ENCODE measurements at places on chromosomes 2 and 18.

DNA sequence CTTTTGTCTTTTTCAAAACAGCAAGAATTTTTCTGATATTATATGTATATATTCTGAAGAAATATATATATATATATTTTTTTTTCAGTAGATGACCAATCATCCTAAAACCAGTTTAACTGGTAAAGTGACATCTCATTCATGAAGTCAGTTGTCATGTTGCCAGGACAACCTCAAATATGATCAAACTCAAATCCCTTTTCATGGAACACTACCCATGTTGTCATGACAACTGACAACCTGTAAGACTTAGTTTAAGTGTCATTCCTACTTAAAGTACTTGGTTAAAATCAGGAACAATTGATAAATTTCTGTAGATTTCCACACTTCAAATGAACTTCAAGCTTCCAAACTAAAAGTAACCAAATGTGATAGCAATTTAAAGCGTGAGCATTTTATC, 101.8 kb upstream of the ERBB4 start:
- DNase-seq: no peak

- DNase-seq: no peak
Observed at GRCh38 chr2:73946215-73946614, 19.5 kb downstream of the DGUOK start.

GRCh38 chr2:111978452-111979170, 76.5 kb upstream of the TMEM87B start:
- no peak for DNase-seq

DNA sequence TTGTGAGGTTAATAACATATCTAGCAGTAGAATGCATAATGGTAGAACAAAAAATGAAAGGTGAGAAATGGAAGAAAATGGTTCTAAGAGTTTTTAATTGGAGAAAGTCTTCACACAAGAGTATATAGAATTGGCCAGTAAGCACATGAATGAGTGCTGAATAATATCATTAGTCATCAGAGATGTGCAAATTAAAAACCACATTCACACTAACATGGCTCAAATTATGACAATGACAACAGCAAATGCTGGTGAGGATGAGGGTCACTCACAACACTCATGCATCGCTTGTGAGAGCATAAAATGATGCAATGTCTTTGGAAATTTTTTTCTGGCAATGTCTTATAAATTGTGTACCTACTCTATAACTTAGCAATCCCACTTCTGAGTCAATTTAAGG, 1355.4 kb upstream of the ACVR2A start:
- no peak for DNase-seq

- DNase-seq: no peak
Observed at GRCh38 chr2:4715065-4715464, 977.1 kb upstream of the SOX11 start.

DNA sequence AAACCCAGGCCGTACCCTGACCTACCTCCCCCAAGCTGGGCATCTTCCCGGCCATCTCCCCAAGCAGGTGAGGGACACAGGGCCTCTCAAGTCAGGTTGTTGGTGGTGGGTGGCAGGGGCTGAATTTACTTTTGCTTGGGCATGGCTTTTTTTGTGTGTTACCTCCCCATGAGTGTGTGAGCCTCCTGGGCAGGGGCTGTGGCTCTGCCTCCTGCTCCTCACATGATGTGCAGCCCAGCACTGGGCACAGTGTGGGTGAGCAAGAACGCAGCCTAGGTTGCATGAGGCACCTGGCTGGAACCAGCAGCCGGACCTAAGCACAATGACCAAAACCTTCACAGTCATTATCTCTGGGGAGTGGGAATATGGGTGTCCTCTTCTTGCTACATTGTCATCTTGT, 22.3 kb downstream of the CELF4 start:
- no peak for DNase-seq

DNA sequence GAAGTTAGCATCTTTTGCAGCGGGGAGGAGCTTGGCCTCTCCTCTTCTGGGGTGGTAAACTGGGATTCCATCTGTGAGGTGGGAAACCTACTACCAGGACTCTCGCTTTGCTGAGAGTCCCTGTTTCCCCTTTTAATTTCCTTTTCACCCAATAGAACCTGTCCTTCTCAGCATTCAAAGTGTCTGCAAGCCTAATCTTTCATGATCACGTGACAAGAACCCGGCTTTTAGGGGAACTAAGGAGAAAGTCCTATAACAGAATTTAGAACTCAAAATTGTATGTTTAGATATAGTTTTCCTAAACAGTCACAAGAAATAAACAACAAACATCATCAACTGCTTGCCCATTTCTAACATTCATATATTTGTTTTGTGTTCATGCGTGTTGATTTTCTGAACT, 103.6 kb upstream of the CDH19 start:
- no peak for DNase-seq

- no peak for DNase-seq
Observed at GRCh38 chr2:25226827-25227226, 58.4 kb upstream of the POMC start.

DNA sequence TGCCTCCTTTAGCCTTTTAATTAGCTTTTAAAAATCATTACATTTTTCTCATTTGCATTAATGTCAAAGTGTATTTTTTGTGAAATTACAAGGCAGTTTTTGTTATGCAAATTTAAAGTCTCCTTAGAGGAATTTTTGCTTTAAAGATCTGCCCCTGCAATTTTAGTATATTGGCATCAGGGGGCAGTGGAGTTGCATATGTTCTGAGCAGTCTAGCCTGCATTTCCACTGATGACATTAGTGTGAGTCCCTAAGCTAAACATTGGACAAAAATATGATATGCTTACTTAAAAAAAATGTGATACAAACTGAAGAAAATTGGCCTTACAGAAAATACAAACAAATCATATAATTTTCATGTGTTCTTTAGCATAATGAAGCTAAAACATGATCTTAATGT, 426.5 kb downstream of the SLC4A3 start:
- no peak for DNase-seq

GRCh38 chr2:218285604-218286003, 6.7 kb downstream of the TMBIM1 start:
- no peak for DNase-seq

- DNase-seq: no peak
Observed at GRCh38 chr2:71679491-71679890, 226.1 kb downstream of the DYSF start.

DNA sequence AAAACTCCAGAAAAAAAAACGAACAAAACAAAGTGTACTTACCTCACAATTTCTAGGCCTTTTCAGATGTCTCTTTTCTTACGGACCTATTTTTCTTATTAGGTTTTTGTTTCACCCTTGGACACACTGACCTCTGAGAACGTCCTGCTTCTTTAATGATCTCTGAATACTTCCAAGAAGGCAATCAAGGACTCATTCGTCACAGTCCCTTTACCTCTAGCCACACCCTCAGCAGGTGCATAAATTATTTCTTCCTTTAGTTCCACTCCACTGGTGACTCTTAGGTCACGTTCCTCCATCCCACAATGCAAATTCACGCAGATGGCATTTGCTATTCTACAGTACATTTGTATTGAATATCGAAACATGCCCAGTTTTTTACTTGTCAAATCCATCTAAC, 21.9 kb downstream of the PELI1 start:
- no peak for DNase-seq

DNA sequence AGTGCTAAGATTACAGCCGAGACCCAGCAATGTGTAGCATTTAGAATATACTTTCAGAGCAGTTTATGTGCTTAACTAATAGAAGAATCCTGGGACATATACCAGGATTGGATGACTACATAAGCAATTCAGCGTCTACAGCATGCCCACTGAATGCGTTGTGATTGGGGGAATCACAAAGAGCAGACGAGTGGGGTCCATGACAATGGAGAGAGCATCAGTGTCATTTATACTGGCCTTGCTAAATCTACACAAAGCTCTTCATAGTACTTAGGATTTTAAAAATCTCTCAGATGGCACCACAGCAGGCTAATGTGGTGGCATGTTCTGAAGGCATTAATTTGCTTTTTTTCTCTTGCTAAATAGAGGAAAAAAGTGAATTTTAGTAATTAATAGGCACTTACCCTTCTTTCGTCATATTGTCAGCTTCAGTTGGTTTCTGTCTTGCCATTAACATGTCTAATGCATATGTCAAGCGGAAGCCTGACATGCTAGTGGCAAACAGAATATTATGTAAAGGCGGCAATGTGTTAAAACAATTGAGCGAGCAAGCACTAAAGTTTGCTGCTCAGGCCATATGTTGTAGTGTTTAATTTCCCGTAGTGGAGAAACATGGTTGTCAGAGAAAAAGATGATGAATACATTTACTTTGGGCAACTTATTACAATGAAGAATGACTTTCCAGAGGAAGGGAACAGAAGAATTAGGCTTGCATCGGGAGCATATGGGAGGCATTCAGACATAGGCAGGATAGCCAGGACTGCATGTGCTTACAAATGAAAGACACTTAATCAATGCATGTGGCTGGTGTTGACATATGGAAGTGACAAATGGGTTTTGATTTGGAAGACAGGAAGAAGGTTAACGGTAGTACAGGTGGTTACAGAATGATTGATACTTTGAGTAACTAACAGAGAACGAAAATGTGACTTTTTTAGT, 145.2 kb downstream of the ICOS start:
- DNase-seq: no peak

GRCh38 chr2:104863468-104864279, 9.8 kb downstream of the POU3F3 start:
- no peak for DNase-seq

- no peak for DNase-seq
Observed at GRCh38 chr2:219041252-219041651, at the start of gene CFAP65. TSS of gene CFAP65 (minus strand) at chr2:219041516. CDS start at chr2:219039048, 2,468 bp downstream.

DNA sequence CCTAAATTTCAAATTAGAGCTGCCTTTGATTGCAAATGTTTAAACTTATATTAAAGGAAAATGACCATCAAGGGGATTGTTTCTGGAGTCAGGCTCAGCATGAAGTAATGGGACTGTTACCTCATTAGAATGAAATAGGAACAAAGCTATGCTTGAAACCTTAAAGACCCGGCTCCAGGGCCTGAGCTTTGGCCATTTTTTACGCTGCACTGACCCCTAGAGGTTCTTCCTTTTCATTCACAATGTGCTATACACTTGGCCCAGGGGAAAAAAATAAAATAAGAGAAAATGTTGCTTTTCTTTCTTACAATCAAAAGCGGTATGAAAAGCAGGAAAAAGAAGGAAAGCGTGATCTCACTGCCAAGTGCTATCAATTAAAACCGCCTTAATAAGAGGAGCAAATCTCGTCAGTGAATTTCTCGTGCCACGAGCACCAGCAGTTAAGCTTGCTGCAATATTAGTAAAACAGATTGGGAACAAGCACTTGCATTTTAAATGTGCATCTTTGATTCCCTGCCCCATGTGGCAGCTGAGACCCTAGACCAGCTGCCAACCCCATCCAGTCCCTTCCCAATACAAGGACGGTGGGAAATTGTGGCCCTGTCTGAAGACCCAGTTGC, 96.6 kb downstream of the MBD2 start:
- DNase-seq: no peak

DNA sequence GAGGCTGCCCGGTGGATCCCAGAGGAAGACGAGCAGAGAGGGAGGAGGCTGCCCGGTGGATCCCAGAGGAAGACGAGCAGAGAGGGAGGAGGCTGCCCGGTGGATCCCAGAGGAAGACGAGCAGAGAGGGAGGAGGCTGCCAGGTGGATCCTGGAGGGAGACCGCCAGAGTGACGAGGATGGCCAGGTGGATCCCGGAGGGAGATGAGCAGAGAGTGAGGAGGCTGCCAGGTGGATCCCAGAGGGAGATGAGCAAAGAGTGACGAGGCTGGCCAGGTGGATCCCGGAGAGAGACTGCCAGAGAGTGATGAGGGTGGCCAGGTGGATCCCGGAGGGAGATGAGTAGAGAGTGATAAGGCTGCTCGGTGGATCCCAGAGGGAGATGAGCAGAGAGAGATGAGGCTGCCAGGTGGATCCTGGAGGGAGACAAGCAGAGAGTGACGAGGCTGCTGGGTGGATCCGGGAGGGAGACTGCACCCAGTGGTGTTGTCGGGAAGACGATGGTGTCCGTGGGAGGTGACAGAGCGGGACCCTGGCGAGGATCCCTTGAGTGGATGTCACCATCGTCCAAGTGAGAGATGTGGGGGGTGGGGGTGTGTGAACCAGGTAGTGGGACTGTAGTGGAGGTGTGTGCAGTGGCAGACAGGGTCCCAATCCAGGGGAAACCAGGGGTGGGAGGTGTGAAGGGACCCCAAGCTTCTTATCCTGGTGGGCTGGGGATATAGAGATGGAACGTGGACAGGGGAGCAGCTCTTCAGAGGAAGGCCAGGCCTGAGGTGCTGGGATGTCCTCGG, 22.3 kb downstream of the DCDC2C start:
- no peak for DNase-seq

DNA sequence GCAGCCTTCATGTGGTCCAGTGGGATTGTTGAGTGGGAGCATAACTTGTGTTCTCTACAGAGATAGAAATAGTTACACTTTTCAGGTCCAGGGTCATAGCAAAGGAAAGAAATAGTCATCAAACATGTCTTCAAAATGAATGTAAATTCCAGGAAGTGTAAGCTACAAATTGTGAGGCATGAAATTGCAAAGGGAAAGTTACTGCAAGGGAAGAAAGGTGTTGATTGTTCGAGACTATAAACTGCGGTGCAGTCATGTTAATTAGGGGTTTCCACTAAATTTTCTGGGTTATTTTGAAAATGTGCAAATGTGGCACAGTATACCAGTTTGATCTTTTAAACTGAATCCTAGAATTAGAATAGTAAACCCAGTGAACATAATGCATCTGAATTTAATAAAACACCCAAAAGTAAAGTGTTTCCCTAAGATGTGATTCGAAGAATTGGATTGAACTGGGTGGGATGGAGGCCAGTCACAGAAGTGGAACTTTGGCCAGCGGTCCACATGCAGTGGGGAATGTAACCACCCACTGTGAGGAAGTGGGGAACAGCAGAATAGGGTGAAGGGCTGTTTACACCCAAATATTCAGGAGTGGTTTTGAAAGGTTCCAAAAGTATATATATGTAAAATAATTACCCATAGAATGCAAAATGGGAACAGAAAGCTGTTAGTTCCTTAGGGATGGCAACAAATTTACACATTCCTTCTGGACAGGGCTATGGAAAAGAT, 126.5 kb upstream of the CCDC68 start:
- DNase-seq: no peak

DNA sequence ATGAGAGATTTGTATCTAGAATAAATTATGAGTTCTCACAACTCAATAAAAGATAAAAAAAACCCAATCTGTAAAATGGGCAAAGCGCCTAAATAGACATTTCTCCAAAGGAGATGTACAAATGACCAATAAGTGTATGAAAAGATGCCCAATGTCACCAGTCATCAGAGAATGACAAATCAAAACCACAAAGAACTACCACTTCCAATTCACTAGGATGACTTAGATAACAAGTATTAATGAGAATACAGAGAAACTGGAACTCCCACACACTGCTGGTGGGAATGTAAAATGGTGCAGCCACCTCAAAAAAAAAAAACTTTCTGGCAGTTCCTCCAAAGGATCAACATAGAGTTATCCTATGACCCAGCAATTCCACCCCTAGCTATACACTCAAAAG, 17.4 kb upstream of the COL6A3 start:
- no peak for DNase-seq

- no peak for DNase-seq
Observed at GRCh38 chr2:45274250-45274926, 265.1 kb upstream of the SIX2 start.

- no peak for DNase-seq
Observed at GRCh38 chr2:14297340-14297739, 335.2 kb upstream of the LRATD1 start.

- no peak for DNase-seq
Observed at GRCh38 chr2:238142382-238143205, 4.1 kb downstream of the KLHL30 start.

GRCh38 chr2:109663721-109664120, 49.6 kb downstream of the SOWAHC start:
- DNase-seq: no peak

All from T follicular helper cell (primary cell).